SK-MEL-5 (cell line): ENCODE measurements at places on chromosomes 1 and 21. TPM values are rescaled to one million over a fixed set of nuclear protein-coding genes. Genes with fewer than 3 reads are reported as not detected.

GRCh38 chr1:85225624-85226380, 25.0 kb upstream of the SYDE2 start:
- DNase-seq: no peak

DNA sequence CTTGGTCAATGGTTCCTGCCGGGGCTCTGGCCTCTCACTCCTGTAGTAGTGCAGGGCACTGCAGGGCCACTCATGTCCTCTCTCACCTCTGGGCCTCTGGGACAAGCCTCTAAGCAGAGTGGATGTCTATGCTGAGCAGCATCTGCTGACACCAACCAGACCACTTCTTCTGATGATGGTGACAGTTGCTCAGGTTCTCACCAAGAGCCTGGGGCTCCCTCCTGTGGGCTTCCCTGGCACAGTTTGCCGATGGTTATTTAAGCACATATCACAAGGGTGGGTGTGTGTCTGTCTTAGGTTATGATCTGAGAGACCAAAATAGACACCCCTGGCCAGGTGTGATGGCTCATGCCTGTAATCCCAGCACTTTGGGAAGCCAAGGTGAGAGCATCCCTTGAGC, 17.4 kb upstream of the GPR137B start:
- peak; percentile 51 for DNase-seq

Gene CRYAA
- total RNA-seq: not detected in 2 replicates

DNA sequence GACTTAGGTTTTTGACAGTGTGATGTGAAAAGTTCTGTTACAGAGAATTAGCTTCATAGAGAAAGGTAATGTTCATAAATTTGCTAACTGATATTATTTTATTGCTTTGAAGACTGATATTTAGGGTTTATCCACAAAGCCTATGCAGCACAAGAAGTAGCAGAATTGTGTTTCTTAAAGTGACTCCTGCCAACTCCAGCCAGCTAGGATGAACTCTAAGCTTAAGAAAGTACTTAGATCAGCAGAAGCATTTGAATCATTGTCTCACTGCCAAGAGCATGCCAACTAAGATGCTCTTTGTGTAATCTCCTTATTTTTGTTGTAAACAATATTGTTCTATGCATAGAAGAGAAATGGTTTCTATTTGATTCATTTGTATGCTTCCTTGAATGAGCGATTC, 589.4 kb upstream of the ADGRL4 start:
- no peak for DNase-seq

Gene BSND
- total RNA-seq: not detected in 2 replicates

- no peak for DNase-seq
Observed at GRCh38 chr1:202281316-202282024, 60.3 kb downstream of the UBE2T start.

DNA sequence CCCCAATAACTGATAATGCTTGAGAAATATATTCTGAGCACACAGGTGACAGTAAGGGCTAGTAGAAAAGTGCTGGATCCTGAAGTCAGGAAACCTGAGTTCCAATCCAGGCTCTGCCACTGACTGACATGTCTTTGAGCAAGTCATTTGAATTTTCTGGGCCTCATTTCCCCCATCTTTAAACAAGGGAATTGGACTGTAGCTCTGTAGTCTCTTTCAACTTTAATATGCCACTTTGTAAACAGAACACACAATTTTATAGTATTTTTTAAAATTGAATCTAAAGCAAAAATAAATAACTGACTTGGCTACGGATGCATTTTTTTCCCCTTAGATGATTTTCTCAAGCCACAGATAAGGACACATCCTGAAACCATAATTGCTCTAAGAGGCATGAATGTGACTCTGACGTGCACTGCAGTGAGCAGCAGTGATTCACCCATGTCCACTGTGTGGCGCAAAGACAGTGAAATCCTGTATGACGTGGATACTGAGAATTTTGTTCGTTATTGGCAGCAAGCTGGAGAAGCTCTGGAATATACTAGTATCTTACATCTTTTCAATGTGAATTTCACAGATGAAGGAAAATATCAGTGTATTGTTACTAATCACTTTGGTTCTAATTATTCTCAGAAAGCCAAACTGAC, 37.0 kb downstream of the LRIG2 start:
- peak; percentile 80 for DNase-seq

- no peak for DNase-seq
Observed at GRCh38 chr1:119966020-119966419, 69.7 kb upstream of the ADAM30 start.

DNA sequence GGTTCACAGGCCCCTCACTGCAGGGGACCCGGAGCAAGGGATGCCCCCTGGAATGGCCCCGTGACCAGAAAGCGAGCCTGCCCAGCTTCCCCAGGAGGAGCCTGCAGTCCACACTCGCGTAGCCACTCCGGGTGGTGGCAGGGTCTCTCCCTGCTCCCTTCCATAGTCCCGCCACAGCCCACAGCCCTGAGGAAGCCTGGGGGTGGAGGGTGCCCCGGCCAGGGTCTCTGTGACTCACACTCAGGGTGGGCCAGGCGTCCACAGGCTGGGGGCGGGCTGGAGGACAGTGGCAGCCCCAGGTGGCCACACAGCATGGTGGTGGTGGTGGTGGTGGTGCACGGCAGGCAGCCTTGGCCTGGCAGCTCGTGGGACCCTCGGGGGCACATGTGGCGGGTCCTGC, 15.6 kb downstream of the YBEY start:
- no peak for DNase-seq

GRCh38 chr1:116763116-116763786, 9.0 kb downstream of the CD2 start:
- DNase-seq: no peak

Gene GJA8
- not detected in 2 replicates for total RNA-seq

- DNase-seq: no peak
Observed at GRCh38 chr1:224863486-224863885, 66.0 kb upstream of the DNAH14 start.

DNA sequence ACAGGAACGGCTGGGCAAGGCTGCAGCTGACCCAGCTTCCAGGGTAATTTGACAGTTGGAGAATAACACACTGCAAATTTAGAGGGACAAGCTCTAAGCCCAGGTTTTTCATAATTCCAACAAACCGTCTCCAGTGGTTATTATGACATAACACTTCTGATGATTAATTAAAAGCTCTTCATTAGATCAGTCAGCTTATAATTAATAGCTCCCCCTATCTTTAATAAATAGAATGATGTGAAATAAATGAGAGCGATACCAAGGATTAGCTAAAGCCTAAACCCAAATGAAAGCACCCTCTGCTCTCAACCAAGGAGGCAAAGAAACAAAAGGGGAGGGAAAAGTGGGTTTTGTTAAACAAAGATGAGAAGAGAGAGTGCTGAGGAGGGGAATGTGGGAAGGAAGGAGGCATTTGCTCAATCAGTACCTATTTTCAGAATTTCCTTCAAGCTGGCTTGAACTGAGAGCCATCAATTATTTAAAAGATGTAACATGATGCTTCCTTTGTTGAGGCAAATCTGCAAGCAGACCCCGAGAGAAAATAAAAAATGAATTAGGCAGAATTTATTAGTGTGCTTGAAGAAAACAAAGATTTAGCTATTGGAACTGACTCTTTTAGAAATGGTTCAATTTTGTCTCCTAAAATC, 221.8 kb upstream of the ESRRG start:
- DNase-seq: no peak

GRCh38 chr21:37047079-37047478, 25.8 kb downstream of the PIGP start:
- DNase-seq: no peak

- DNase-seq: peak; percentile 84
Observed at GRCh38 chr1:109214695-109215623, 1.2 kb downstream of the SARS1 start.

DNA sequence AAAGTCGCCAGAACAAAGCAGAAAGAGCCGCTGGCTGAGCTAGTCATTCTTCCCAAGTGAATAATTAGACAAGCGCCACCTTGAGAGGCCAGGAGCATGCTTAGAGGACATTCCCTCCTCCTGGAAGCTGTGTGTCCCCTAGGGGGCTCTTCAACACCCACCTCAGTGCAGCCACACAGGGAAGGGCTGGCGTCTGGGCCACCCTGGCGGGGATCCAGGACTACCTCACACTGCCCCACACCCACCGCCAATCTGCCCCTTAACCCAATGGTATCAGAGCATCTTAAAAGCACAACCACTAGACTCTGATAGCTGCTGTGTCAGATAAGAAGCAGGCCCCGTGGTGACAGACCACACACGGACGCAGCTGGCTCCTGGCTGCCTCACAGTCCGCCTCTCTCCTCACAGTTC, 24.9 kb downstream of the SETD4 start:
- no peak for DNase-seq

DNA sequence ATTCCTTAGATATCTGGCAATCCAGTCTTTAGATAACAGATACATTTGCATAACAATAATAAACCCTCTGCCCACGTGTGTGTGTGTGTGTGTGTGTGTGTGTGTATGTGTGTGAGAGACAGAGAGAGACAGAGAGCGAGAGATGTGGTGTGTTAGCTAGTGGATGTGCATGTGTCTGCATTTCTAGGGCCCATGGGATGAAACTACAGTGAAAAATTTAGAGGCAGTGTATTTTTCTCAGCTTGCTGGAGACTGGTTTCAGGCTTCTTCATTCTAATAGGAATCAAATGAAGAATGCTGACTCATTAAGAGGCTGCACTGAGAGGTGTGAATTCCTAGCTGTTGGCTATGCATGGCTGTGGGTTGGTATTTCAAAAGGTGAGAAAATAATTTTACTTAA, 303.2 kb downstream of the LMX1A start:
- DNase-seq: no peak

DNA sequence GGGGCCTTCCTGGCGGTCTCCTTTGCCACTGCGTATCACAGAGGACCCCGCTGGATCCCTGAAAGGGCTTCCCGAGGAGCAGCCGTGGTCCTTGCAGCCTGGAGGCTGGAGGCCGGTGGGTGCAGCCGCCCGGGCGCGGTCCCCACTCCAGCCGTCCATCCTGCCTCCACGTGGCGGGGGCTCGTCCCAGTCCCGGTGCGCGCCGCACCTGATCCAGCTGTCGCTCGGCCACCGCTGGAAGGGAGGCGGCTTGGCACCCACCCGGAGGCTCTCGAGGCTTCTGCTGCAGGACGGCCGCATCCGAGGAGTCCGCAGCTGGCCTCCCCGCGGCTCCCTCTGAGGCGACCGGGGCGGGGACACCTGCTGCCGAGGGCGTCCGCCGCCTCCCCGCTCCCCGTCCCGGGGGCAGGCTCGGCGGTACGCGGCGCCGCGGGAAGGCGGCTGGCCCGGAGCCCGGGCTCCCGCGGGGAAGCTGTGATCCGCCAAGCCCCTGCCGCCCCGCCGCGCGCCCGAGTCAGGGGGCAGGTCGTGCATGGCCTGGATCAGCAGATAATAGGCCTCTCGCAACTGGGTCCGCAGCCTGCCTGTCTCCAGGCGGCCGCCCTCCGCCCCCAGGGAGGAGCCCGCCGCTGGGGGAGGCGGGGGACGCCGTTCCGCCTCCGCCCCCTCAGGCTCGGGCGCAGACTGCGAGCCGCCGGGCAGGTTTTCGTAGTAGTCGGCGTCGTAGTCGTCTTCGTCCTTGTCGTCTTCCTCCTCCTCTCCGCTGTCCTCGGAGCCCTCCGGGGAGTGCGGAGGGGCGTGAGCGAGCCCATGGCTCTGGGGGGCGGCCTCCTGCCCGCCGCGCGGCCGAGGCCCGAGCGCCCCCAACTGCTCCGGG, at the start of gene SYDE2:
TSS of gene SYDE2 (minus strand) at position 554 of the 877 bp plus-strand sequence. CDS start at position 534, 20 bp downstream.
- peak; percentile 57 for DNase-seq

DNA sequence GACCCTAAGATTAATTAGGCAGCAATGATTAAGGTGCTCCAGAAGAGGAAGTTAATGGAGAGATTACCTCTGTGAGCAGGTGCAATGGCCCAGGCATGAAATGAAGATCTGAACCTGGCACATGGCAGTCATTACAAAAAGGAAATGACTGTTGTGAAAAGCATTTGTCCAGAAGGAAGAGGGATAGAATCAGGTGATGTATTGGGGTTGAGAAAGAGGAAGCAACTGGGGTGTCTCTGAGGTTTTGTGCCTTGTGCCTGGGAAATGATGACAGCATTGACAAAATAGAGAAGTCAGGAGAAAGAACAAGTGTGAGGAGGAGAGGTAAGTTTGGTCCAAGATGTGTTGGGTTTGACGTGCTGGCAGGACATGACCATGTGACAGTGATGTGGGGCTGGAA, 5.6 kb downstream of the CRCT1 start:
- DNase-seq: no peak

GRCh38 chr1:147109041-147109440, 63.2 kb downstream of the PRKAB2 start:
- DNase-seq: no peak

Gene TFF3
- 0.13 and 0.16 TPM in 2 replicates for total RNA-seq

GRCh38 chr1:5394111-5394510, 598.1 kb downstream of the NPHP4 start:
- no peak for DNase-seq

Gene OR2L2
- total RNA-seq: not detected in 2 replicates

DNA sequence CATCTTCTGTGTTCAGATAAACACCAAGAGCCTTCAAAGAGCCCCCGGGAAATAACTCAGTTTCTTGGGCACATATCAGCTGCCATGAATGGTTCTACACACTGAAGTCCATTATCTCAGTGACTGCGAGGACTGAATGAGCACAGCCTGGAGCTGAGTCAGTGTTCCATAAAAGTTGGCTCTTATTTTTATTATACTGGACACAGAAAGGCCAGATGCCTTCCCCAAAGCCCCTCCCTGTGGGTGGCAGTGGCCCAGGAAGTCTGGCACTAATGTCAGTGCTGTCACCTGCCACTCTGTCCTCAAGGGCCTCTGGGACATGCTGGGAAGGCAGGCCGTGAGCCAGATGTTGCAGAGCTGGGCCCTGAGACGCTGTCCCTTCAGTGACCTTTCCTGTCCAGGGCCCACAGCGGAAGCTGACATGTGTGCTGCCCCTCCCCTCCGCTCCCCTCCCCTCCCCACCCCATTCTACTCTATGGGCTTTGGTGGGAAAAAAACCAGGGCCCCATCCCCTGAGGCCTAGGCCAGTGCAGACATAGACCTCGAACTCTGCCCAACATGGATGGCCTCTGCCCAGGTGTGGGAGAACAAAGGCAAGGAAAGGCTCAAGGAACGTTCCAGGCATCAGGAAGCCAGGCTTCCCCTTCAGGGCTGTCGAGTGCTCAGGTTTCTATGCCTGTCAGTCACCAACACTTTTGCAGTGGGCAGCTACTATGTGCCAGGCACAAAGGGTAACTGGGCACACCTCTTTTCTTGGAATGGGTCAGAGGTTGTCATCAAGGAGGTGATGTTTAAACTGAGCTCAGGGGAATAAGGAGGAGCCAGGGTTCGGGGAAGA, 22.4 kb upstream of the NPPB start:
- DNase-seq: peak; percentile 9

GRCh38 chr1:42931911-42932422, 26.7 kb downstream of the SLC2A1 start:
- no peak for DNase-seq
